Activated CD4-positive, alpha-beta T cell treated with anti-CD3 and anti-CD28 coated beads, Interleukin-2, amount 10 ng/mL, durations not matched to agents 24 days and 14 days (primary cell): ENCODE measurements at places on chromosomes 6 and 20. TPM values are rescaled to one million over a fixed set of nuclear protein-coding genes. Genes with fewer than 3 reads are reported as not detected.

GRCh38 chr6:23396949-23397348, 729.1 kb upstream of the NRSN1 start:
- no peak overlapping the region for H3K4me3 ChIP-seq
- no peak overlapping the region for H3K27ac ChIP-seq
- no peak for DNase-seq
- H3K4me1 ChIP-seq, result no peaks in the 10 kb centered on the region
- H3K27me3 ChIP-seq, result no peaks in the 10 kb centered on the region

- H3K4me3 ChIP-seq, result no peak overlapping the region
- no peak overlapping the region for H3K27ac ChIP-seq
- H3K36me3 ChIP-seq, result no peaks in the 10 kb centered on the region
- peak; percentile 93 for DNase-seq
Measured at GRCh38 chr6:41591859-41592502, 45.8 kb downstream of the FOXP4 start.

GRCh38 chr6:111926731-111927302, 53.6 kb upstream of the FYN start:
- peaks cover 2% of the 10 kb centered on the region for H3K36me3 ChIP-seq
- no peak for DNase-seq
- H3K27ac ChIP-seq, result no peak overlapping the region
- no peak overlapping the region for H3K4me3 ChIP-seq
- peaks cover 1% of the 10 kb centered on the region for H3K27me3 ChIP-seq

DNA sequence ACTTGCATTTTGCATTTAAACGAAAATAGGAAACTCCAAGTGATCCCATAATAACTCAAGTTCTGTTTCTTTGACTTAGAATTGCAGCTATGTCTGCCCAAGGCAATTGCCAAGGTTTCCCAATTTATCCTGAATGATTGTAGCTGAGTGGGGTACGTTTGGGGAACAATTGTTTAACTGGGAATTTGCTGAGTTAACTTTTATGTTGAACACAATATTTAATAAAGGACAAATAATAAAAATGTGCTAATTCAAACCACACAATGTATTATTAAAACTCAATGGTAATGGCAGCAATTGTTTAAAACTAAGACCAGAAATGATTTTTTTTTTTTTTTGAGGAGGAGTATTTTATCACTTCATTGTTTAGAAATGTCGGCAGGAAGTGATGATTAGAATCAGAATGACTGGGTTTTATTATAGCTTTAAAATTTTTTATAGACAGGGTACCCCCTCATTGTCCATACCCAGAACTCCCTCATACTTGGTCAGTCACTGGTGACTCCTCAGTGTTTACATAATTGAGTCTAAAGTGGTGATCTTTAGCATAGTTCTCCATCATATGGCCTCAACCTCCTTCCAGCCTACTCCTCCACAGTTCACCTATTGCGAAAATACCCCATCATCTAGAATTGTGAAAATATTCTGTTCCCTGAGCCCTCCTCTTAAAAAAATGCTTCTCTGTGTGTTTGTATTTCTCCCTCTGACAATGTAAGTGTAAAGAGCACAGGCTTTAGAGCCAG, 389.2 kb upstream of the CITED2 start:
- DNase-seq, result no peak
- no peak overlapping the region for H3K27ac ChIP-seq
- H3K27me3 ChIP-seq, result peaks cover 2% of the 10 kb centered on the region
- no peaks in the 10 kb centered on the region for H3K36me3 ChIP-seq
- peaks cover 18% of the 10 kb centered on the region for H3K4me1 ChIP-seq
- H3K4me3 ChIP-seq, result no peak overlapping the region

GRCh38 chr20:46040902-46041535, 12.0 kb downstream of the SLC12A5 start:
- peaks cover 5% of the 10 kb centered on the region for H3K27me3 ChIP-seq
- H3K4me1 ChIP-seq, result no peaks in the 10 kb centered on the region
- H3K27ac ChIP-seq, result no peak overlapping the region
- H3K4me3 ChIP-seq, result no peak overlapping the region
- H3K36me3 ChIP-seq, result no peaks in the 10 kb centered on the region

- no peak for DNase-seq
- no peaks in the 10 kb centered on the region for H3K27me3 ChIP-seq
- no peaks in the 10 kb centered on the region for H3K36me3 ChIP-seq
- peaks cover 13% of the 10 kb centered on the region for H3K4me1 ChIP-seq
- no peak overlapping the region for H3K27ac ChIP-seq
- no peak overlapping the region for H3K4me3 ChIP-seq
Measured at GRCh38 chr6:2931055-2931454, 27.9 kb upstream of the SERPINB9 start.

DNA sequence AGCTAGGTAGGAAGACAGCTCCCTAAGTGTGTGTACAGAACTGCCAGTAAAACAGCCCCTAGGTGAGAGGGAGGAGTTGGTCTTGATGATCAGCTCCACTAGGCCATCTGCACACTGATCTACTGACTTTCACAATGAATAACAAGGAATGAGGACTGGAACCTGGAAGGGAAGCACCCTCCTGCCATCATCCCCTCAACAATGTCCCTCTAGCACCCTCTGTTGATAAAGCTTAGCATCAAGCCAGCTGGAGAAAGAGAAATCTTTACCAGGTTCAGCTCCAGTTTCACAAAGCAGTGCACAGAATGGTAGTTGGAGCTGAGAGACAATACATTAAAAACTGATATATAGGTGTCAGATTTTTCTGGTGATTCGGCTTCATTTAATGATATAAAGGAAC, 57.2 kb upstream of the IRAK1BP1 start:
- H3K4me3 ChIP-seq, result no peak overlapping the region
- H3K27ac ChIP-seq, result no peak overlapping the region
- no peak for DNase-seq
- no peaks in the 10 kb centered on the region for H3K36me3 ChIP-seq
- no peaks in the 10 kb centered on the region for H3K27me3 ChIP-seq

DNA sequence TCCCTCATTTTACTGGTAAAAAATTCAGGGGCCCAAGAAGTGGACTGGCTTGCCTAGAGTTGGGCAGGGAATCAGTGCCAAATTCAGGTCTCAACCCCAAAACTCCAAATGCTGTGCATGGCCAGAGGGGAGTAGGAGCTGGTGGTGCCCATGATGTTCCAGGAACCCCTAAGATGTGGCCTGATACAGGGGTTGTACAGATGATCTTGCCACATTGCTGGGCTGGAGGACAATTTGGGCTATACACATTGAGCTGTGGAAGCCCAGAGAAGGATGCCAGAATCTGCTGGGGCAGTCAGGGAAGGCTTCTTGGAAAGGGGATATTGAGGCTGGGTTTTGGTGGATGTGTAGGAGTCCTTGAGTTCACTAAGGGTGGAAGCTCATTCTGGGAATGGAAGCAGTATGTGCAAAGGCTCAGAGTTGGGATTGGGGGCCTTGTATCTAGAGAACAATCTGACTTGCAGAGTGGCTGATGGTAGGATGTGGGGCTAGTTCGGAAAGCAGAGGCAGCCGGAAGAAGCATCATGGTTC, 38.0 kb upstream of the APCDD1L start:
- H3K27me3 ChIP-seq, result peaks cover 10% of the 10 kb centered on the region
- H3K4me3 ChIP-seq, result no peak overlapping the region
- H3K27ac ChIP-seq, result no peak overlapping the region
- no peaks in the 10 kb centered on the region for H3K36me3 ChIP-seq
- no peaks in the 10 kb centered on the region for H3K4me1 ChIP-seq
- DNase-seq, result no peak

- H3K36me3 ChIP-seq, result no peaks in the 10 kb centered on the region
- no peak overlapping the region for H3K4me3 ChIP-seq
- H3K27me3 ChIP-seq, result peaks cover 2% of the 10 kb centered on the region
Measured at GRCh38 chr6:56764081-56764566, 121.4 kb upstream of the DST start.

DNA sequence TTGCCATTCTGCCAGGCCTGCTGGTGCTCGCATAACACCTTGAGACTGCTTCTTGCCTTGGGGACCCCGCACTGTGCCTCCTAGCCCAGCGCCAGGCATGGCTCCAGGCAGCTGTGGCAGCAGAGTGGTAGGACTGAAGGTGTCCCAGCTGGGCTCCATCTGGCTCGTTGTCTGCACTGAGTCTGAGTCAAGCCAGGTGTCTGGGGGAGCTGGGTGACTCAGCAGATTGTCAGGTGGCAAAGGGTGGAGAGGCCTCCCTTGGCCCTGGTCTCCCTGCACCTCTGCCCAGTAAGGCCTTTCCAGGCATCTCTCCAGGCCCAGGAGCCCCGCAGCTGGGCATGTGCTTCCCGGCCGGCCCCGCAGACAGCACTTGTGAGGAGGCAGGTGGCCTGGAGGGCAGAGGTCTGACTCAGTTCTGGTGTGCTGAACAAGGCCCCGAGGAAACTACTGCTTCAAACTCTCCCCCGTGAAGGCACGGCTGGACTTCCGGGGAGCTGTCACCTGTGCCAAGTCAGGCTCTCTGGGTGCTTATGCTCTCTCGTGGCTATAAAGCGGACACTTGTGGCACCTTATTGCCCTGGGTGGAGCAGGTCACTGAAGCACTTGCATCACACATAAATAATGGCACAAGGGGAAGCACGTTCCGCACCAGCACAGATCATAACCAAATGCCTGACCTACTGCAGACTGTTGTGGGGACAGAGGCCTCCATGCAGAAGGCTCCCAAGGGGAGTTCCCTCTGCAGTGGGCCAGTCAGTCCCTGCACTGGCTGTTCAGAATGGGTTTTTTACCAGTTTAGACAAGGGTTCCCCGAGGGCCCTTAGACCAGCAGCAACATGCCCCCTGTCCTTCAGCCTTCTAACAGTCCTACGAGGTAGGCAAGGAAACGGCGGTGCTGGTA, 27.5 kb downstream of the FOXC1 start:
- no peaks in the 10 kb centered on the region for H3K4me1 ChIP-seq
- H3K27ac ChIP-seq, result no peak overlapping the region
- H3K27me3 ChIP-seq, result no peaks in the 10 kb centered on the region
- H3K4me3 ChIP-seq, result no peak overlapping the region
- no peak for DNase-seq
- no peaks in the 10 kb centered on the region for H3K36me3 ChIP-seq

DNA sequence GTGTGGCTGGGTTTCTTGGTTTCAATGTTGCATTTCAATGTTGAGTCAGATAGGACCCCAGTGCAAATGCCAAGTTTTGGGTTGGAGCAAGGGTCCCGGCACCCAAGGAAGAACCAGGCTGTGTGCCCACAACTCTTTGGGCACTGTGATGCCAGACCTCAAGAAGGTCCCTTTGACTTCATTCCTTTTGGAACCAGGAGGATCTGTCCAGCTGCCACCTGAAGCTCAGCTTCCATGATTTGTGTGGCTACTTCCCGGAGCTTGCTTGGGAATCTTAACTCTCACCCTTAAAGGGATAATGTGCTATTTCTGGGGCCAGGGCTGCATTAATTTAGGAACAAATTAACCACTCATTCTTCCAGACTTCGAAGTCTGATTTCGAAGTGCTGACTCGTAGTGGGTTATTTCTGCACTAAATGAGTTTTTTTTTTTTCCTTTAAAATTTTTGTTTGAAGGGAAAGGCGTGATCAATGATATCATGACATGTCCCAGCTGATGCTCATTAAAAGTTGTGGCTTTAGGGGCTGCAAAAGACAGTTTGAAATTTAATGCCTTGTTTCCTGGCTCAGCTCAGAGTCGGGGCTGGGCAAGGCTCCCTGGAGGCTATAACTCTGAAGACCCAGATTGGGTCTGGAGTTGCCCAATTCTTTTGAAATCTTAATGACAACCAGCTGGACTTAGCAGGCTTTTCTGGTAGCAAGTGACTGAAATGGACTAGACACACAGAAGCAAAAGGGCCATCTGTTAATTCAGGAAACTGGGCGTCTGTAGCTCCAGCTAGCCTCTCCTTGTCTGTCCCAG, 24.0 kb upstream of the PHACTR3 start:
- DNase-seq, result no peak
- no peak overlapping the region for H3K27ac ChIP-seq
- H3K4me3 ChIP-seq, result no peak overlapping the region
- no peaks in the 10 kb centered on the region for H3K36me3 ChIP-seq

GRCh38 chr6:144327081-144327480, 41.9 kb downstream of the UTRN start:
- H3K36me3 ChIP-seq, result no peaks in the 10 kb centered on the region
- peaks cover 2% of the 10 kb centered on the region for H3K4me1 ChIP-seq
- peaks cover 8% of the 10 kb centered on the region for H3K27me3 ChIP-seq
- H3K4me3 ChIP-seq, result no peak overlapping the region
- no peak for DNase-seq

- no peak overlapping the region for H3K4me3 ChIP-seq
- no peak for DNase-seq
- no peaks in the 10 kb centered on the region for H3K4me1 ChIP-seq
- no peaks in the 10 kb centered on the region for H3K36me3 ChIP-seq
- H3K27me3 ChIP-seq, result peaks cover 2% of the 10 kb centered on the region
Measured at GRCh38 chr6:4668271-4669179, 107.7 kb upstream of the CDYL start.

- H3K4me1 ChIP-seq, result no peaks in the 10 kb centered on the region
- H3K4me3 ChIP-seq, result no peak overlapping the region
- DNase-seq, result no peak
Measured at GRCh38 chr20:16174311-16174710, 398.9 kb downstream of the KIF16B start.

GRCh38 chr6:36852481-36853147, 13.4 kb upstream of the CPNE5 start:
- no peak for DNase-seq
- no peak overlapping the region for H3K27ac ChIP-seq
- peaks cover 10% of the 10 kb centered on the region for H3K4me1 ChIP-seq
- peaks cover 54% of the 10 kb centered on the region for H3K36me3 ChIP-seq
- H3K4me3 ChIP-seq, result no peak overlapping the region

DNA sequence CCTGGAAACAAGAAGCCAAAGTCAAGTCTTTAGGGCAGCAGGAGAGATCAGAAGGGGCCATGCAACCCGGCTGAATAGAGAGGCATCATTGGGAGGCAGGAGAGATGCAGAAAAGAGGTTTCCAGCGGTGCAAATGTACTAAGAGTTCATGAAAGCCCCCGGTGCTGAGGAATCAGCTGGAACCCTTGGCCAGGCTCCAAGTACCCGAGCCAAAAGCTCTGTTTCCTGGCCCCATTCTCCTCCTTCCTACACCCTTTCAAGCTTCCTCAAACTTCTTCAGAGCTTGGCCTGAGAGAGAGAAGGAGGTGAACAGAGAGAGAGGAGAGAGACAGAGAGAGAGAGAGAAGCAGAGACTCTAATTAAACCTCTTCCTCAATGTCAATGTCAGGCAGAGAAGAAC, 433.5 kb downstream of the PRKN start:
- no peak for DNase-seq
- H3K4me3 ChIP-seq, result no peak overlapping the region
- H3K27me3 ChIP-seq, result no peaks in the 10 kb centered on the region
- no peaks in the 10 kb centered on the region for H3K36me3 ChIP-seq
- H3K27ac ChIP-seq, result no peak overlapping the region

GRCh38 chr6:130843575-130844320, 16.5 kb downstream of the SMLR1 start:
- H3K4me3 ChIP-seq, result no peak overlapping the region
- no peak overlapping the region for H3K27ac ChIP-seq
- H3K4me1 ChIP-seq, result peaks cover 2% of the 10 kb centered on the region
- no peaks in the 10 kb centered on the region for H3K27me3 ChIP-seq
- H3K36me3 ChIP-seq, result no peaks in the 10 kb centered on the region

Gene RNF144B
- total RNA-seq, result 0.19 and 0.40 TPM in 2 replicates

Gene FAM83B
- total RNA-seq, result not detected in 2 replicates

Gene COL20A1
- not detected in 2 replicates for total RNA-seq

Gene SLC22A16
- not detected in 2 replicates for total RNA-seq

Gene PM20D2
- 18.3 and 18.9 TPM in 2 replicates for total RNA-seq

Gene FOXC1
- total RNA-seq, result 0.07 TPM in 2 replicates

Gene PRICKLE4
- total RNA-seq, result not detected in 2 replicates

Gene MCCD1
- total RNA-seq, result not detected in 2 replicates

Gene CALHM4
- total RNA-seq, result not detected in 2 replicates

Gene ALDH5A1
- total RNA-seq, result 11.7 TPM in 2 replicates

Gene SNAP91
- not detected in 2 replicates for total RNA-seq

Gene ZBTB46
- total RNA-seq, result 0.84 and 1.0 TPM in 2 replicates

Gene NFATC2
- total RNA-seq, result 65.0 and 66.4 TPM in 2 replicates

Gene KHDC1
- total RNA-seq, result 5.1 and 5.2 TPM in 2 replicates

Gene TSBP1
- not detected in 2 replicates for total RNA-seq
